Iris pigment epithelial cell (primary cell): ENCODE measurements at places on chromosomes 4 and X.

DNA sequence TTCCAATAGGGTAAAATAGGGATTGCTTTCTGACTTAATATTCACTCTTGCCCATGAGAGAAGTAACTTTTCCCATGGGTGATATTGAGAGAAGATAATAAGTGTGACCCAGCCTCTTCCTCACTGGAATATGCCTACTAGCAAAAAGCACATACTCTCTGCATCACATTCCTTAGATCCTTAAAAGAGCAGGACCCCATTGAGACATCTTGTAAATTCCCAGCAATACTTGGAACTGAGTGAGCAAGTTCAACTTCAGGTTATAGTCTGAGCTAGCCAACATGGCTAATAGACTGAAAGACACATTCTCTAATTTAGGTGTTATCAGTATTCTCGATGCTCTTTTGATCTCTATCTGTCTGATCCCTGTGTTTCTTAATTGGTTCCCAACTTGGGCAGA is 1372.3 kb downstream of the STIM2 start:
- DNase-seq = no peak

- DNase-seq = no peak
Measured at GRCh38 chr4:3481113-3481531, 18.0 kb downstream of the DOK7 start.

DNA sequence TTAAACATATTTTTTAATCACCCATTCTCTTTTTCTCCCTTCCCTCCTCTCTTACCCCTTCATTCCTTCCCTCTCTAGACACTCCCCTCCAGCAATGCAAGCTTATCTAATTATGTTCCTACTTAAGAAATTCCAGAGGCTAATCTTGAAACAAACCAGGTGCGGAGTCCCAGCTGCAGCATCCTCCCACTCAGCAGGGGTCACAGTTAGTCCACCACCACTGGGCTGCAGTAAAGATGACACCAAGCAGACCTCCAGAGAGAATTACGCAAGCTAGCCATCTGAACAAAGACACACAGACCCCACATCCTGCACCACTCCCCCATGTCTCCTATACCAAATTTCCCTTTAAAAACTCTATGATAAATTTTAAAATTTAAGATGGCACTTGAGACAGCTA is 13.9 kb upstream of the SEC24B start:
- DNase-seq = no peak

- no peak for DNase-seq
Measured at GRCh38 chr4:6205973-6206372, 5.6 kb upstream of the JAKMIP1 start.

GRCh38 chrX:22746081-22746480 is 253.7 kb upstream of the DDX53 start:
- DNase-seq = no peak

DNA sequence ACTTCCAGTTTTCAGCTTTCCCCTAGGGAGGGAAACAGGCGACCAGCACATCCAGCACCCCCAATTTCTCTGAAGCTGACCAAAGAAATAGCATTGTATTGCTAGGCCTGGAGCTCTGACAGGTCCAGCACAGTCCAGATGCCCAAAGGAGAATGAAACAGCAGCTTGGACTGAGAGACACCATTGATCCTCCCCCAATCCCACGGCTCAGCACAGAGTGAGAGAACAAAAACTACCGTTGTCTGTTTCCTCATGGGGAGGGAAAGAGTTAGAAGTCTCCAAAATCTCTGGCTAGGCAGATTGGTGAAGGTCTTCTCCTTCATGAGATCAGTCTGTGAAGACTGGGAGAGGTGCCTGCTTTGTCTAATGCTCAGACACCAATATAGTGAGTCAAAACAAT is 8.6 kb downstream of the TCEAL7 start:
- DNase-seq = no peak

- no peak for DNase-seq
Measured at GRCh38 chr4:122221322-122221721, 69.2 kb downstream of the BLTP1 start.

- no peak for DNase-seq
Measured at GRCh38 chr4:98963538-98964433, 31.7 kb upstream of the METAP1 start.

DNA sequence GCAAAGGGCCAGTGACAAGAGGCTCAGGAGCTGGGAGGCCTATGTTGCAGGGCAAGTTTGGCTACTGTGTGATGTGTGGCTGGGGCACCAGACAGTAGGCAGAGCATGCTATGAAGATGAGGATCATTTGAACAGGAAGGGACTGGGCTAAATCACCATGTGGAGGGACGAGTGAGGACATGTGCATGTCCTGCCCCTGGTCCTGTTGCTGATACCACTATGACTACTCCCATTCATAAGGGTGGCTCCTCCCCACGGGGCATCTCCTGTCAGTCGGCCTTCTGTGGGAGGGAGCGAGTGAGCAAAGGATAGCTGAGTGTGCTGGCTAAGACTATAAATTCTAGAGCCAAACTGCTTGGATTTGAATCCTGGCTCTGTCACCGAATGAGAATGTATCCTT is 139.2 kb downstream of the TMEM164 start:
- DNase-seq = no peak

DNA sequence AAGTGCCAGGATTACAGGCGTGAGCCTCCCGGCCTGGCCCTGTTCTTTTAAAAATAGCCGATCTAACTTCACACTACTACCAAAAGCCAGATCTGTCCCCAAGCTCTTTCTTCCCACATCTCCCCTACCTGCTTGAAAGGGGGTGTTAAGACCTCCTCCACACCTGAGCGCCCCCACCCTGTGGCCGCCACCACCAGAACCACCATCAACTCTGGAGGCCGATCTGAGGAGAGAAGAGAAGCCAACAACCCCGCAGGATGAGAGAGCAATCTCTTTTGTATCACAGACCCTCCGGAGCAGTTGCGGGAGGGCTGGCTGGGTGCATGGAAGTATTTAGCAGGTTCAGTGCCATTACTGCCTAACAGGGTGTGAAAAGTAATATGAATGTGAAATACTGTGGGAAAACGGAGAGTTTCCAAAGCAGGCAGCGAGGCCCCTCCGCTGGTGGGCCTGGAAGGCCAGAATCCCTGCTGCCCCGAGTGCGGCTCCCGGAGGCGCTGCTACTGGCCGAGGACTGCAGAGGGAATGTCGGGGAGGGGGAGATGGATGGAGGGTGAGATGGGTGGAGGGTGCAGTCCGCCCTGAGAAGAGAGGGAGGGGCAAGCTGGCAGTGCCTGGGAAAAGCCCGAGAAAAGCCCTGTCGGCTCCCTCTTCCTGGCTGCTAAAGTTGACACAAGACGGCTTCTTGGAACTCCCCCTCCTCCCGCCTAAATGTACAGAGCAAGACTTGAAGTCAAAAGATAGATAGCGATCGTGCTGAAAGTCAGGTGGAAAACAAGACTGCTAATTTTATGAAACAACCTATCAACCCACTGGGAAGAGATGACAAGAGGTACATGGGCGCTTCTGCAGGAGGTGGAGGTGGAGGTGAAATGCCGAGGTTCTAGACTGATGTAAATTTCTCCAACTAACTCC is 22.3 kb downstream of the HAND2 start:
- no peak for DNase-seq

- peak; percentile 96 for DNase-seq
Measured at GRCh38 chr4:7805533-7806337, 133.9 kb downstream of the AFAP1 start.

- no peak for DNase-seq
Measured at GRCh38 chr4:161817914-161818313, 345.9 kb downstream of the FSTL5 start.

DNA sequence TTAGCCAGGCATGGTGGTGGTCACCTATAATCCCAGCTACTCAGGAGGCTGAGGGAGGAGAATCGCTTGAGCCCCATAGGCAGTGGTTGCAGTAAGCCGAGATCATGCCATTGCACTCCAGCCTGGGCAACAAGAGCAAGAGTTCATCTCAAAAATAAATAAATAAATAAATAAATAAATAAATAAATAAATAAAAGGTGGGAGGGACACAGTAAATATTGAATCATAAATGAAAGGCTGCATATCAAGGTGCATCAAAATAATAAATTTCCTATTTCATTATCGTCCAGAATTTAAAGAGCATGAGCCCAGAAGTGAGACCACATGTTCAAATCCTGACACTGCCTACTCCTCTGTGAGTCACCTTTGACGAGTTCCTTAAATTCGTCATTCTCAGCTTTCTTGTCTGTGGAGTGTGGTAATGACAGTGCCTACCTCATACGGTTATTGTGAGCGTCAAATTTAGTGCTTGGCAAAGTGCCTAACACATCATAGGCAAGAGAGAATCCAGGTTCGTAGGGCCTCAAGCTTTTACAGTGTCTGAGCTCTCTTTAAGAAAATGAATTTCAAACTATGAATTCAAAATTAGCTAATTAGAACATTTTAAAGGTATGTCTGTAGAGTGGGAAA is 49.9 kb downstream of the IL15 start:
- peak; percentile 79 for DNase-seq

DNA sequence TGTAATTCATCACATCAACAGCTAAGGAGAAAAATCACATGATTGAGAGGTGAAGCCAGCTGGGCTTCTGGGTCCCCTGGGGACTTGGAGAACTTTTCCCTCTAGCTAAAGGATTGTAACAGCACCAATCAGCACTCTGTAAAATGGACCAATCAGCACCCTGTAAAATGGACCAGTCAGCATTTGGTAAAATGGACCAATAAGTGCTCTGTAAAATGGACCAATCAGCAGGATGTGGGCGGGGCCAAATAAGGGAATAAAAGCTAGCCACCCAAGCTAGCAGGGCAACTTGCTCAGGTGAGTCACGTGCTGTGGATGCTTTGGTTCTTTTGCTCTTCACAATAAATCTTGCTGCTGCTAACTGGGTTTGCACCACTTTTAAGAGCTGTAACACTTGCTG is 1248.3 kb downstream of the PCDH18 start:
- no peak for DNase-seq

DNA sequence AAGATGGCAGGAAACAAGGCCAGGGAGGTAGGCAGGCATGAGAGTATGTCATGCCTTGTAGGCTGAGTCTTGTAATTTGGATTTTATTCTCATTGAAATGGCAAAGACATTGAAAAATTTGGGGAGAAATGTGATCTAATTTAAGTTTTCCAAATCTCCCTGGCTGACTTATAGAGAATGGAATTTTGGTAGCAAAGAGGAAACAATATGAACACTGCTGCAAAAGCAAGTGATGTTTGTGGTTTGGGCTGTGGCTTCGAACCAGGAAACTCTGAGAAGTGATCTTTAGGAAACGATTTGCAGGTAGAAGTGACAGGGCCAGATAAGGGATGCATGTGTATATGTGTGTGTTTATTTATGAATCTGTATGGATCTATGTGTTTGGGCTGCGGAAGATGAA is 35.6 kb downstream of the ARSJ start:
- DNase-seq = peak; percentile 47

DNA sequence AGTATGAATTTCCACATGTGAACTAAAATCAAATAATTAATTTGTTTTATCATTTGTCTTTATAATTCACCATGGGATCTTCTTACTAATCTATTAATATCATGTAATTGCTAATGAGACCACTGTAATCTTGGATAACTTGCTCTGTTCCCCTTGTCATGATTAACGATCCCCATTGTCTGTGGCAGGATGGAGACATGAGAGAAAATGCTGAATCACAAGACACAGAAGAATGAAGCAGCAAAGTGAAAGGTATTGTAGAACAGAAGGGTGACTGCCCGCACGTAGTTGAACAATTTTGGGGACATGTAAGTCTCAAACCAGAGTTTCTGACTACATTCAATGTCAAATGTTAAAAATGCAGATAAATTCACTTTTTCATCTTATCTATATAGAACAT is 135.2 kb downstream of the EPHA5 start:
- no peak for DNase-seq

GRCh38 chr4:178823673-178824295 is 1381.5 kb upstream of the AGA start:
- DNase-seq = peak; percentile 2

DNA sequence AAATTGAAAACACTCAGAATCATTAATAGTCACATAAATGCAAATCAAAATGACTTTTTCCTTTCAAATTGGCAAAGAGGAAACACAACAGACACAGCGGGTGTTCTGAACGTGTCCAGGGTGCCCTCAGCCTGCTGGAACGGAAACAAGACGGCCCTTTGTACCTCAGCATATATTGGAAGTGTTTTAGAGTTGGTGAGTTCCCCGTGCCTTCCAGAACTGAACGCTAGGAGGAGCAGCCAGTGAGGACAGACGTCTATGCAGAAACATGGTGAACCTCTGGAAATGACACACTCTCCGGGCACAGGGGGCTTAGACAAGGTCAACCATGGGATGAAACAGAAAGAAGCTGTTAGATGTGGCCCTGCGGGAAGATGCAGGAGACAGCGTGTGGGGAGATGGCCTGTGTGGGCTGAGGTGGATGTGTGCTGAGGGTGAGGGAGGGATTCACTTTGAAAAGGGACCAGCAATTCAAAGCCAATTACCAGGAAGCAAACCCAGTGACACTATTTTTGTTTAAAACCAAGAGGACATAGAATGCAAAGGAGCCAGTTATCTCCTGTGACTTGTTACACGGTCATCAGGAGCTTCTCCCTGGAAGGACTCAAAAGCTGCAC is 40.4 kb downstream of the RNF212 start:
- DNase-seq = peak; percentile 65

GRCh38 chr4:126130215-126130614 is 815.5 kb downstream of the FAT4 start:
- peak; percentile 10 for DNase-seq

DNA sequence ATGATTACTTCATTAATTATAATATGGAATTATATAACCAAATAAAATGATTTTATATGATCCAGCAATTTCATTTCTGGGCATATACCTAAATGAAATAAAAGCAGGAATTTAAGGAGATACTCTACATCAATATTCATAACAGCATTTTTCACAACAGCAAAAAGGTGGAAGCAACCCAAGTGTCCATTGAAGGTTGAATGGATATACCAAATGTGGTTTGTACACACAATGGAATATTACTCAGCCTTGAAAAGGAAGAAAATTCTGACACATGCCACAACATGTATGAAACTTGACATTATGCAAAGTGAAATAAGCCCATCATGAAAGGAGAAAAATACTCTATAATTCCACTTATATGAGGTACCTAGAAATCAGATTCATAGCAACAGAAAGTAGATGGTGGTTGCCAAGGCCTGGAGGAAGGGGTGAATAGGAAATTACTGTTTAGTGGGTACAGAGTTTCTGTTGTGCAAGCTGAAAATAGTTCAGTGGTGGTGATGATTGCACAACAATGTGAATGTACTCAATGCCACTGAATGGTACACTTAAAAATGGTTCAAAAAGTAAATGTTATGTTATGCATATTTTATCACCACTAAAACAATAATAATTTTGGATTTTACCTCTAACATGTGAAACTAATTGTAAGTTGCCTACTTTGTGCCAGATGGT is 471.5 kb downstream of the SPRY1 start:
- DNase-seq = peak; percentile 34
